WERI-Rb-1 (cell line): ENCODE measurements at places on chromosomes 2 and 18.
A peak's percentile ranks its signal among the peaks of the same experiment; 100 is the strongest.

- DNase-seq = no peak
Observed at GRCh38 chr2:57516698-57517340, 529.8 kb upstream of the VRK2 start.

DNA sequence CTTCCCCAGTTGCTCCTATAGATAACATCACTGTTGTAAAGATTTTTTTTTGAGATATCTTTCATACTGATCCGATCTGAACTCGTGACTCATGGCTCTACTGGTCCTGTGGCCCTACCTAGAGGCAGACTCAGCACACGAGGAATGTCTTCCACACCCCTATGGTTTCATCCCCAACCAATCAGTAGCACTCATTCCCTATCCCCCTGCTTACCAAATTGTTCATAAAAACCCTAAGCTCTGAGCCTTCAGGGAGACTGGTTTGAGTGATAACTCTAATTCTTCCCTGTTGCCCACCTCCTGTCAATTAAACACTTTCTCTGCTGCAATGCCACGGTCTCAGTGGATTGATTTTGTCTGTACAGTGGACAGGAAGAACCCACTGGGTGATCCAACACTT lies 4.2 kb upstream of the SAP130 start:
- no peak for DNase-seq

DNA sequence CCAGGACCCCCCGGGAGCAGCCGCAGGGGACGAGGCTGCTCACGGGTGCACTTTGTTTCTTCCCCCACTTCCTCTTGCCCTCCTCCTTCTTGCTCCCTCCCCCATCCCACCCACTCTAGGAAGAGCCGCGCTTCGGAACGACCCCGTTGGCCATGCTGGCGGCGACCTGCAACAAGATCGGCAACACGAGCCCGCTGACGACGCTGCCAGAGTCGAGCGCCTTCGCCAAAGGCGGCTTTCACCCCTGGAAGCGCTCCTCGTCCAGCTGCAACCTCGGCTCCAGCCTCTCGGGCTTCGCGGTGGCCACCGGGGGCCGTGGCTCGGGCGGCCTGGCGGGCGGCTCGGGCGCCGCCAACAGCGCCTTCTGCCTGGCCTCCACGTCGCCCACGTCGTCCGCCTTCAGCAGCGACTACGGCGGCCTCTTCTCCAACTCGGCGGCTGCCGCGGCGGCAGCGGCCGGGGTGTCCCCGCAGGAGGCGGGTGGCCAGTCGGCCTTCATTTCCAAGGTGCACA lies 1.3 kb downstream of the SP9 start:
- peak; percentile 39 for DNase-seq

- no peak for DNase-seq
Observed at GRCh38 chr18:56043641-56044061, 455.7 kb upstream of the TCF4 start.

- DNase-seq = no peak
Observed at GRCh38 chr2:73942664-73943063, 16.0 kb downstream of the DGUOK start.

DNA sequence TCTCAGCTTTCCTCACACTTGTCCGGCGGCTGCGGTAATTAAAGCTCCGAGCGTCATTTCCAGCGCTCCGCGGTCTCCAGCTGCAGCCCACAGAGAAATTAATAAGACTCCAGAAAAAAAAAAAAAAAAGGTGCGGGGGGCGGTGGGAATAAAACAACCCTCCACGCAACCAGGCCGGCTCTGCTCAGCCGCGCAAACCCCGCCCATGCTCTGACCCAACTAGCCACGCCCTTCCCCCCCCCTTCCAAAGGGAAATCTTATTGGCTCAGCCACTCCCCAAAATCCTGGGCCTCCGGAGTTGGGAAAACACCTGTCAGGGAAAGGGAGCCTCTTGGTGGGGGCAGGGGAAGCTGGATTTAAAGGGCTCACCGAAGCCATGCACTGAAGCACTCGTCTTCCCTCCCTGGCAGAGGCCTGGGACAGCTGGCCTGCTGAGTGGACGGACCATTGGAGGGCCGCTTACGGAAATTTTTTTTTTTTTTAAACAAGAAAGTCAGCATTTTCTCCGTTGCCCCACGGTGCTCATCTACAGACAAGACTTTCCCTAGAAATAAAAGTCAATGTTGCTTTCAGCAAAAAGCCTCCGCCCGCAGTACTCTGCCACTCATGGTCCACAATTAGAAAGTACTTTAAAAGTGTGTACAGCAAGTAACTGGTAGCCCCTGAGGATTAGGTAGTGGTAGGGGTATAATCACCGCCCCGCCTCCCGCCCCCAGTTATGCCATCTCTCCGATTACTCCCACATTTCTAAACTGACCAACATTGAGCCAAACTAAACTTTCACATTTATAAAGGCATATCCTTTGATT lies 674 bp upstream of the ERBB4 start:
- DNase-seq = peak; percentile 10

GRCh38 chr2:108189316-108189715 lies 50.5 kb upstream of the SULT1C3 start:
- DNase-seq = no peak

DNA sequence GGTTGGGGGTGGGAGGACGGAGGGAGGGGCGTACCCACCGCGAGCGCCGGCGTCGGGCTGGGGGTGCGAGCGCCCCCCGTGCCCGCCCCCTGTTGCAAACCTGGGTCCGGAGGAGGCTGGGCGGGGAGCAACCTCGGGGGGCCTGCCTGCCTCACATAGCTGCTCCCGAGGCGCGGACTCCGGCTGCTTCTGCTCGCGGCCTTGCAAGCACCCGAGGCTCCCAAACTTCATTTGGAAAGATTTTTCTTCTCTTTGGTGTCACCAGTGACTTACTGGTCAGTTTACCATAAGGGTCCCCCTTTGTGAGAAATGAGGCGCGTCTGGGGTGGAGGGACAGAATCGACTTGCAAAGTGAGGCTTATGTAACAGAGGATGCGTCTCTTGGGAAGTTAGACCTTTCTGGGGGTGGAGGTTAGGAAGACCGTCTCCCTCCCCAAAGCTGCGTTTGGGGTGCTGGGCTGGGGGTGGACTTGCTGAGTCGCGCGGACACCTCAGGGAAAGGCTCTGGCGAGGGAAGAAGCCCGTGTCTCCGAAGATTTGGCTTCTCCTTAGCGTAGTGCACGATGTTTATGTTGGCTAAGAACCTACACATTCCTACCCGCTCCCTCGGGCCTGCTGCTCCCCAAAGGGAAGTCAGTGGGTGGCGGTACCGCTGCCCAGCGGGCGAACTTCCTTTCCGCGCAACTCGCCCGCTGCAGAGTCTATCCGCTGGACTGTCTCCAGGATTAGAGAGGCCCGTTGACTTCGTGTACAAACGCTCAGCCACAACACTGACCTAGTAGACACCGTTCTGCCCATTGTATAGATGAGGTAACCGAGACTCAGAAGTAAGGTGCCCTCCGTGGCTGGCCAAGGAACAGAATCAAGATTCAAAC lies 559 bp downstream of the TMEM37 start:
- no peak for DNase-seq

- DNase-seq = no peak
Observed at GRCh38 chr18:63040788-63041410, 278.7 kb downstream of the BCL2 start.

- no peak for DNase-seq
Observed at GRCh38 chr2:42342061-42342794, 18.8 kb downstream of the COX7A2L start.

GRCh38 chr2:23564615-23564960 lies 179.6 kb downstream of the KLHL29 start:
- no peak for DNase-seq
